MCF 10A (cell line): ENCODE measurements at places on chromosomes 6 and 20. TPM values are rescaled to one million over a fixed set of nuclear protein-coding genes. Genes with fewer than 3 reads are reported as not detected.

- no peak overlapping the region for H3K27ac ChIP-seq
- H3K4me3 ChIP-seq, result no peak overlapping the region
- peaks cover 22% of the 10 kb centered on the region for H3K4me1 ChIP-seq
- no peak for DNase-seq
These were observed 97.8 kb upstream of the PRDM1 start for GRCh38 chr6:105988321-105988720.

DNA sequence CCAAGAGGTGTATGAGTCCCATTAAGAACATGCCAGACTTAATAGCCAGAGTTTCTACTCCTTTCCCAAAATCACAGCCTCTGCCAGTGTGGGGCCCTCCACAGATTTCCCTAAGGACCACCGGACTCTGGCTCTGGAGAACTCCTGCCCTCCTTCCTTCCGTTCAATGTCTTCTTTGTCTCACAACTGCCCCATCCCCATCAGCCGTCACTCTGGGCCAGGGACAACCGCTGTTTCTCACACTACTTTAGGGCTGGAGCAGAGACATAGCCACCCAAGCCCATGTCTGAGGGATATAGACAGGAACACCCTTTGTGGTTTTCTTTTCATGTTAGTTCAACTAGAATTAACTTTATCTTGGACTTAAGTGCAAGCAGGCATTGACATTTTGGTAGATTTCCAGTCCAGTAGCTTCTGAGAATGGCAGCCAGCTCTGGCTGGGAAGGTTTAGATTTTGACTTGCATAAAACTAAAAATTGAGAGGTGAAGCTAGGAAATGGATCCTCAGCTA is 6.7 kb upstream of the ACSS1 start:
- no peak for DNase-seq
- H3K27ac ChIP-seq, result no peak overlapping the region
- no peak overlapping the region for H3K4me3 ChIP-seq
- no peaks in the 10 kb centered on the region for H3K36me3 ChIP-seq
- H3K4me1 ChIP-seq, result peaks cover 18% of the 10 kb centered on the region

DNA sequence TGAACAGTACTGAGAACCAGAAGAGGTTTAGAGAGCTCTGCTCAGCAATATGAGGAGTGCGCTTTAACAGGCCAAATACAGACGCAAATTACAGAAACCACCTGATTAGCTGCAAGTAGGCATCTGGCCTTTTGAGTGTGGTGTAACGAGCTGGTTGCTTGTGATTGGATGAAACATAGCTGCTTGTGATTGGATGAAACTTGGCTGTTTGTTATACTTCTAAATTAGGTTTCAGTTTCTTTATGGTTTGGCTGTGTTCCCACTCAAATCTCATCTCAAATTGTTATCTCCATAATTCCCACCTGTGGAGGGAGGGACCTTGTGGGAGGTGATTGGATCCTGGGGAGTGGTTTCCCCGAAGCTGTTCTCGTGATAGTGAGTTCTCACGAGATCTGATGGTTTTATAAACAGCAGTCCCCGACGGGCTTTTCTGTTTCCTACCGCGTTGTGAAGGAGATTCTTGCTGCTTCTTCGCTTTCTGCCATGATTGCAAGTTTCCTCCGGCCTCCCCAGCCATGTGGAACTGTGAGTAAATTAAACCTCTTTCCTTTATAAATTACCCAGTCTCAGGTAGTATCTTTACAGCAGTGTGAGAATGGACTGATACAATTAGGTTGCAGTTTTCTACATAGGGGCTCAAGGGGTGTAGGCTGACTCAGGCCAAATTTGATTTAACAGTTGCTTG is 655.9 kb upstream of the MAN1A1 start:
- H3K27ac ChIP-seq, result no peak overlapping the region
- no peaks in the 10 kb centered on the region for H3K36me3 ChIP-seq
- no peak overlapping the region for H3K4me3 ChIP-seq
- H3K27me3 ChIP-seq, result no peaks in the 10 kb centered on the region
- no peak for DNase-seq

DNA sequence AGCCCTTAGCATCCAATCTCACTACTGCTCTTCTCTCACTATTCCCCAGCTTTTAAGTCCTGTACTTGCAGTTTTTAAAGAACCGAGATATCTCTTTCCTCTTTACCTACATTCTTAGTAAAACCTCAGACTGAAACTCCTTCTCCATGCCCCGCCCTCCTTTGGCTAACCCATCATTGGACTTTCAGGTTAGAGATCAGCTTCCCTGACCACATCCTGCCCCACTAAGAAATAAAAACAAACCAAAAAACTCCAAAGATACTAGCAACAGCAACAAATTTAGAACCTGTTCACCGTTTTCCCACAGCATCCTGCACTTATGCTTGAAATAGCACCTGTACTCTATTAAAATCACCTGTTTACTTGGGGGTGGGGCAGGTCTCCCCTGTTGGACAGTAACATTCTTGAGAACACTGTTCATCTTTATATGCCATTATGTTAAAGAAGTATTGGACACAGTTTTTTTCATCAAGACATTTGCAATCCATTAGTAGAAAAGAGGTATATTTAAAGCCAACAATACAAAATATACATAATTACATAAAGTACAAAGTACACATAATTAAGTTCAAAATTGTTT is 16.3 kb upstream of the SMAP1 start:
- H3K4me1 ChIP-seq, result no peaks in the 10 kb centered on the region
- no peak for DNase-seq
- no peak overlapping the region for H3K27ac ChIP-seq
- H3K27me3 ChIP-seq, result no peaks in the 10 kb centered on the region
- no peaks in the 10 kb centered on the region for H3K36me3 ChIP-seq

- no peak overlapping the region for H3K27ac ChIP-seq
- H3K4me3 ChIP-seq, result no peak overlapping the region
- no peaks in the 10 kb centered on the region for H3K4me1 ChIP-seq
- no peaks in the 10 kb centered on the region for H3K36me3 ChIP-seq
These were observed 114.7 kb downstream of the THEMIS start for GRCh38 chr6:127786109-127786508.

DNA sequence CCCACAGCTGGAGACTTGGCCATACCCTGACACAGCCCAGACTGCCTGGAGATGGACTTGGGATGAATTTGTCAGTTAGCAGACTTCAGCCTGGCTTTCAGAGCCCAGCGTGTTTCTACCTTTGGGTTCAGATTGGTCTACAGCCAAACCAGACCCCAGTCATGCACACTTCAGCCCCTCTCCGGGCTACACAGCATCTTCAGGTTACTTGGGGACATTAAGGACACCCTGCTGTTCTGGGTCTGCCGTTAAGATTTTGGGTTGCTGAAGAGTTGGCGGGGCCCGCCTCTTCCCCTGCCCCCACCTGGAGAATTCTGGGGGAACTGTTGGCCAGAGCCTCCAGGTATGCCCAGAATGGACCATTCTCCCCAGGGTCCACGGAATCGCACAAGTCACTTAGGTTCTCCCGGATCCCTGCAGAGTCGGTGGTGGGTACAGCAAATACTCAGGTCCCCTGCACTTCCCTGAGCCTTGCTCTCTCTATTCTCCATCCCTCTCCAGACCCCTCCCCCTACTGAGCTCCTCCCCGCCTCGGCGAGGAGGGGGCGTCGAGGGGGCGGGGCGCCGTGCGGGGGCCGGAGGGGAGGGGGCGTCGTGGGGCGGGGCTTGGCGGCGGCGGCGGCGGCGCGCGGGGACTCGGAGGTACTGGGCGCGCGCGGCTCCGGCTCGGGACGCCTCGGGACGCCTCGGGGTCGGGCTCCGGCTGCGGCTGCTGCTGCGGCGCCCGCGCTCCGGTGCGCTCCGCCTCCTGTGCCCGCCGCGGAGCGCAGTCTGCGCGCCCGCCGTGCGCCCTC is at the start of gene PTK7:
PTK7 (plus strand) TSS at position 645 of the 794 bp plus-strand sequence. CDS start 175 bp downstream, outside the sequence.
- DNase-seq, result peak; percentile 47
- H3K36me3 ChIP-seq, result peaks cover 14% of the 10 kb centered on the region
- H3K4me1 ChIP-seq, result peaks cover 14% of the 10 kb centered on the region
- H3K27me3 ChIP-seq, result no peaks in the 10 kb centered on the region

The HM13 gene
- 276 and 338 TPM in 2 replicates for total RNA-seq

The CTCFL gene
- not detected in 2 replicates for total RNA-seq
